CD4-positive, alpha-beta T cell treated with Interleukin-12 subunit alpha and Interleukin-12 subunit beta, for 1 hour (primary cell): ENCODE measurements at places on chromosomes 2 and 18.

- DNase-seq, result no peak
Observed at GRCh38 chr18:36461551-36461987, 164.1 kb downstream of the FHOD3 start.

GRCh38 chr2:113273027-113273551 is 5.6 kb downstream of the PAX8 start:
- peak; percentile 30 for DNase-seq

DNA sequence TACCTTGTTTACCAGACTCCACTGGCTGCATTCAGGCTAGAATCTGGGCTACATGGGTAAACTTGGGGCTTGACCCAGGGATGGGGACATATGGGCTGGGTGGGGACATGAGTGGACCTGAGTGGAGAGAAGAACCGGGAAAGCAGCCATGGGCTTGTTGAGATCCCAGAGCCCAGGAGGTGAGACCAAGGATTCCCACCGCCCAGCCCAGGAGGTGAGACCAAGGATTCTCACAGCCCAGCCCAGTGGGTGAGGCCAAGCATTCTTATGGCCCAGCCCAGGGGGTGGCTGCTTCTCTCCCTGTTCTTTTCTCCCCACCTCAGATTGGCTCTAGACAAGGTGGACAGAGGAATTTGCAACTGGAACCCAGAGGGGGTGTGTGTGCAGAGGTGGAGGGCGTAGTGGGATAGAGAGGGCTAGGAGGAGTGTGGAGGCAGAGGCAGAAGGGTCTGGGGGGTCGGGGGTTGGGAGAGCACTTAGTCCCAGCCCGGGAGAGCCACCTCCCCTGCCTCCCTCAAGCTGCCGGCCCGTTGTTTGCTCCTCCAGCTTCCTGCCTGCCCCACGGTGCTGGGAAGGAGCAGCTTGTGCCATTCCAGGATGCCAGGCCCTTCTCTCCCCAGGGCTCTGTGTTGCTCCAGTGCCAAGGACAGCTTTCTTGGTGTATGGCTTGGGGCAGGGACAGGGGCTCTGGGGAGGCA is 25.6 kb downstream of the GLI2 start:
- DNase-seq, result no peak

- DNase-seq, result no peak
Observed at GRCh38 chr2:142825861-142826260, 51.6 kb upstream of the KYNU start.

DNA sequence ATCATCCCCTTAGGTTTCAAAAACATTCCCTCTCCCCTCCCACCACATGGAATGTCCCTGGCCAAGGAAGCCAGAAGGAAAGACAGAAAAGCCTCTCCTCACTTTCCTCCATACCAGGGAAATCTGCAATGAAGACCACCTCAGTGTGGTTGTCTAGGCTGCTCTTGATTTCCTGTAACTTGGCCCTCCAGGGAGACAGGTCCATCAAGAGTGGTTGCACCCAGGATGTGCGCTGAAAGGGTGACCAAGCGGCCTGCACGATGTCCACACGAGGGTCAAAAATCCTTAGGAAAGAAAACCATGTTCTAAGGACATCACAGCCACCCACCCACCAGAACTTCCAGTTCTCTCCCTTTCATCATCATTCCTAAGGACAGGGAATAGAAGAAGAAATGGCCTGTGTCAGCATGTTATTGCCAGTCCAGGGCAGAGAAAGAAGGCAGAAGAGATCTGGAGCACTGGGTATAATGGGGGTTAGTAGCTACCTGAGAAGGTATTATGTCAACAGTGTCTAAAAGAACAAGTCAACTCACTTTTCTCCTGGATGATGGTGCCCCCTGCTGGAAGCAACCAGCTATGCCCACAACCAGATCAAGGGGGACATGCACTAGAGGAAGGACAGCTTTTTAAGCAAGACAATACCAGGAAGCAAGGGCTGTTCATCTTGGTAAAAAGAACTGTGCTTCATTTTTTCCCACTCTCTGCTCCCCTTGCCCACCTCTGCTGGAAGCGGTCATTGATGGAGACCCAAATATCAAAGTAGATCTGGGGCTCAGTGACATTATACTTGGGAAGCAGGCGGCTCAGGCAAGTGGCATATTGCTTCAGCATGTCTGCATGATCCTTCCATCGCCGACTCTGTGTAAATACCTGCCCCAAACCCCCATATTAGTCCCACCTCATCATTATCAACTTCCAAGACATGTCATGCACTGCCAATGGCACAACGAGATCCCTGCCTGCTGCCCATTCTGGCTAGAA is 9.3 kb downstream of the GGCX start:
- DNase-seq, result peak; percentile 91
